ENCODE measurements at places on chromosomes 5 and 9.

GRCh38 chr5:169197343-169197742, 103.6 kb downstream of the SLIT3 start:
- peak; percentile 79 for DNase-seq

DNA sequence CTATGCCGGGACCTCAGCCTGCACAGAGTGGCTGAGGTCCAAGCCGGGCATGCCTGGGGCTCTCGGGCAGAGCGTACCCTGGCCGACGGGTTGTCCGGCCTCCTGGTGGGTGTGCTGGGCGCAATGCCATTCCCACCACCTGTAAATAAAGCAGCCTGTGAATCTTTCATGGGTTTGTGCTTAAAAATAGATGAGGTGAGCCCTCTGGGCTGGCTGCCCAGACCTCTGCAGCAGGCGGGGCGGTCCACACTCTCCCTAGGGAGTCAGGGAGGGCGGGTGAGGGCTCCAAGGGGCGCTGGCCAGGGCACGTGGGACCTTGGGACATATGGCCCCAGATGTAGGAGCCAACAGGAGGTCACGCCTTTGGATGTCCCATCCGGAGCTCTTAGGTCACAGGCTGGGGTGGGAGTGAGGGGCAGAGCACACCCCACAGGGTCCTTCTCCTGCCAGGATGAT, 3.6 kb upstream of the AGPAT2 start:
- no peak for DNase-seq

GRCh38 chr5:62296998-62297397, 9.0 kb upstream of the KIF2A start:
- no peak for DNase-seq

DNA sequence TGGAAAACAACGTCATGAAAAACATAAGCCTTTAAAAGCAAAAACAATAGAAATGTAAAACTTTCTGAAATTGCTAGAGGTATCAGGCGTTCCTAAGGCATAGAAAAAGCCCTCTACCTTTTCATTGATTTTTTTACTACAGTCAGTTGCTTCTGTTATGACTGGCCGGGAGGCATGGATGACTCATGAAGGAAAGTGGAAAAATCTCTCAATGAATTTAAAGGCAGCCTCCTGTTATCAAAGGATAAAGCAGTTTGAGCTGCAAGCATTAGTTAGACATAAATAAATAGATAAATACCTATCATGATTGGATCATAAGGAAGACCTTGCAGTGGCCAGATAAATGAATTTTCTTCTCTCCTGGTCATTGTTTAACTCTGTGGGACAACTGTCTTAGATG, 281.6 kb downstream of the MAST4 start:
- no peak for DNase-seq

DNA sequence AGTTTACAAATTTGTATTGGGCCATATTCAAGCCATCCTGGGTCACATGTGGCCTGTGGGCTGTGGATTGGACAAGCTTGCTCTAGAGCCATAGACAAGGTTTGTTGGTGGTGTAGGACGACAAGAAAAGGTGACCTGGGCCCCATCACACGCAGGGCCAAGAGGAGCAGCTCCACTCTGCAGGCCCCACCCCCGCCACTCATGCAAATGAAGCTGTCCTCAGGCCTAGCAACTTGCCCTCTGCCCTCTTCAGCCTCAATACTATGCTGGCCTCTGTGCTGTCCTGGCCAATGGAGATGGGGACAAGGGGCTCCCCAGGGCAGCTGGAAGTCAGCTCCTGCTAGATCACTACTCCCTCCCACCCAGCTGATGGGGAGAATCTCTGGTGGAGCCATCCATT, 55.2 kb upstream of the TMEM252 start:
- no peak for DNase-seq

DNA sequence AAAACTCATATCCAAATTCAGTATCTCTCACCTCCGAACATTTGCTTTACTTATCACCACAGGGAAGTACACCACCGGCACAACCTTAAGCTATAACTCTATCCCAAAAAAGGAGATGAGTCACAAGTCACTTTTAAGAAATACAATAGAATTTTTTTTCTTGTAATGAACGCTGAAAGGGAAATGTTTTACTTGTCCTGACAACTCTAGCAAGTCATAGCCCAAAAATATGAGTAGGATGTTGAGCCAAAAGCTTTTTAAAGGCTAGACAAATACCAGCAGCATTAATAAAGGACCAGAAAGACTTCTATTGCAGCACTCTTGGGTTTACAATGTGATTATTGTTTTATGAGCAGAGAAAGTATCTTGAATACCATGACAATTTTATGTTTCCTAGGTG, 147.3 kb upstream of the FST start:
- no peak for DNase-seq

DNA sequence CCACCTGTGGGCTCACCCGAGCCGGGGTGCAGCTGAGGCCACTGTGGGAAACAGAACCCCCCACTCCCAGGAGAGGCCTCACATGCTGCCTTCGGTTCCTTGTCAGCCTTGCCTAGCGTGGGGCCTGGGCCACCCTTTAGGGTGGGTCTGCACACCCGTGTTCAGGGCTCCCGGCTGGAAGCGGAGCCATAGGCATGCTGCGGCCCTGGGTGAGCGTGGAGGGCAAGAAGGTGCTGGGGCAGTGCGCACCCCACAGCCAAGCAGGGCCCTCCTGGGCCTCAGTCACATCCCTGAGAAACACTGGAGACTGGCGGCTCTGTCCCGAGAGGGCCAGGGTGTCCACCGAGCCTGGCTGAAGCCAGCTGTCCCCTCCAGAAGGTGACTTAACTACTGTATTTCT, 41.9 kb downstream of the GOLM1 start:
- DNase-seq = no peak

DNA sequence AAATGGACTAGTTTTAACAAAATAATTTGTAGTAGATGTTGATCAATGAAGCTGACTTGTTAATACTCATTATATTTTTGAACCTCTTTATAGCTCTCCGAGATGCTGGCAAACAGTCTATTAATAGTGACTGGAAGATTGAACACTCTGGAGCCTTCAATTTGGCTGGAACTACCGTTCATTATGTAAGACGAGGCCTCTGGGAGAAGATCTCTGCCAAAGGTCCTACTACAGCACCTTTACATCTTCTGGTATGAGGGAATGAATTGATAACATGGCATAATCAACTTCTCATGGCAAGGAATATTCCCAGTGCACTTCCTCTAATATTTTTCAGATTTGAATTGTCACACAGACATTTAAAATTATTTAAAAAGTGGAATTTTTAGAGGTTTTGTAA, 68.2 kb upstream of the MINAR2 start:
- no peak for DNase-seq

GRCh38 chr5:33235304-33235703, 205.5 kb upstream of the TARS1 start:
- no peak for DNase-seq

GRCh38 chr5:67409126-67409777, 212.7 kb upstream of the CD180 start:
- no peak for DNase-seq

GRCh38 chr9:130372057-130372456, 72.7 kb upstream of the ASS1 start:
- DNase-seq = no peak

GRCh38 chr5:38707352-38708210, 138.2 kb upstream of the OSMR start:
- DNase-seq = no peak

DNA sequence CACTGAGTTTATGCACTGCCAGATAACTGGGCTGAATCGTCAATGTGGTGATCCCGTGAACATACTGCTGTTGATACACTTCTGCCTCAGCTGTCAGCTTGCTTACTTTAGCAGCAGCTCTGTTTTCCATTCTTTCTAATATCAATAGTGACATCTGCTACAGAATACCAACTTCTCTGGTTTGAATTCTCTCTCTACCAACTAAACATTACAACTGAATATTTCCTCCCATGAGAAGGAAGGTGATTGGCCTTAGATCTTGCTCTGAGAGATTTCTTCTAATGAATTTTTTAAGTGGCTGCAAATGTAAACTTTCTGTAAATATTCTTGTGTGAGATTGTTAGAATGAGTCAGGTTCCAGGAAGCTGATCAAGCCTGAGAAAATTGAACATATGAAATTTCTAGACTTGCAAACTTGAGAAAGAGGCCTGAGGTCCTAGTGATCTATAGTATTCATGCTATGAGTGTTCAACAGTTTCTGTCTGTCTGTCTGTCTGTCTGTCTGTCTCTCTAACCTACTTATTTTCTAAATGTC, 205.5 kb upstream of the CDKN2B start:
- DNase-seq = no peak

DNA sequence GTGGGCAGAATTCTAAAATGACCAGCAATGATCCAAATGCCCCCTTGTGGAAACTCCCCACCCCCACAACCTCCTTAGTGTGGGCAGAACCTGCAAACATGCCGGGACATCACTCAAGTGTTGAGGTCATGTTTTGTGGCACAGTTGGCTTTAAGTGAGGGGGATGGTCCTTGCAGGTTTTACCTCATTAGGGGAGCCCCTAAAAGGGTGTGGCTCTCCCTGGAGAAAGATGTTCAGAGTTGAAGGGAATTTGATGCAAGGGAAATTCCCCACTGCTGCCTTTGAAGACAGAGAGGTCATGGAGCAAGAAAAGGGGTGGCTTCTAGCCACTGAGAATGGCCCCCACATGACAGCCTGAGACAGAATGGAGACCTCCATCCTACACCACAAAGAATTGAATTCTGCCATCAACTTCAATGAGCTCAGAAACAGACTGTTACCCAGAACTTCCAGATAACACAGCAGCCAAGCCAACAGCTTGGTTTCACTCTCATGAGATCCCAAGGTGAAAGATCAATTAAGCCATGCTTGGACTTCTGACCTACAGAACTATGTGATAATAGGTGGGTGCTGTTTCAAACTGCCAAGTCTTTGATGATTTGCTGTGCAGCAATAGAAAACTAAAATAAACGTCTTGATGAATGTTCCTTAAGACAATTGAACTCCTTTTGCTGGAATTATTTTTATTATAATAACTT, 103.4 kb downstream of the MED10 start:
- DNase-seq = no peak

- DNase-seq = no peak
Measured at GRCh38 chr5:135183464-135183863, 149.4 kb upstream of the PITX1 start.

DNA sequence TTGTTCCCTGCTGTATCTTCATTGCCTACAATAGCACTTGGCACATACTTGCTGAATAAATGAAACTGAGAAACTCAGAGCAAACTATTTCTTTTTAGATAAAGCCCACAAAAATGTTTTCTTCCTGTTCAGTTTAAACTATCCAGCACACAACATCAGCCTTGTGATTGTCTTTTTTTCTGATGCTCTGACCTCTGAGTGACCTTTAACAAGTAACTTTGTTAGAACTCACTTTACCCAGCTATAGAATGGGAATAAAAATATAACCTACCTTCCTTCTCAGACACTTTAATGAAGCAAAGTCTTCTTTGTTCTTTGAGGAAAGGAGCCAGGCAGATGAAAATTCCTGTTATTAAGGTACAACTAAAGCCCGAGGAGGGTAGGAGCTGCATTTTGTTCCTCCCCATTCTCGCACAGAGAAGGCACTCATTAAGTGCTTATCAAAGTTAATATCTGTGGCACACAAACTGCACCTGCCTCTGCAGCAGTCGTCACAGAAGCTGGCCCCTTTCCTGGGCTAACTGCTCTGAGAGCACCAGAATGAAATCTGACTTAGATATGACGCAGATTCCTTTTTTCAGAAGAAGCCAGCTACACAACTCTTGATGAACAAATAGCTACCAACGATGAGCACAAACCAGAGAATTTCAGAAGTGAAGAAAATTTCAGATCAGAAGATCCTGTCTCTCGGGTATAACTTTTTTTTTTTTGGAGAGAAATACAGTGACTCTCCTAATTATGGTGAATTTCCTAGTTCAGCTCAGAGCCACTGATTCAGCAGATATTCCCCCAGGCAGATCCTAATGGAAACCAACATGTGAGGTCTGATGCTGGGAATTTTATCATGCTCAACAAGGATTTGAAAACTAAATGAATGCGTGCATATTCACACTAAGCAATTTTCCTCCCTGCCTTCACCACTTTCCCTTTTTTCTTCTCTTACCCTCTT, 31.0 kb upstream of the NR3C1 start:
- DNase-seq = no peak

DNA sequence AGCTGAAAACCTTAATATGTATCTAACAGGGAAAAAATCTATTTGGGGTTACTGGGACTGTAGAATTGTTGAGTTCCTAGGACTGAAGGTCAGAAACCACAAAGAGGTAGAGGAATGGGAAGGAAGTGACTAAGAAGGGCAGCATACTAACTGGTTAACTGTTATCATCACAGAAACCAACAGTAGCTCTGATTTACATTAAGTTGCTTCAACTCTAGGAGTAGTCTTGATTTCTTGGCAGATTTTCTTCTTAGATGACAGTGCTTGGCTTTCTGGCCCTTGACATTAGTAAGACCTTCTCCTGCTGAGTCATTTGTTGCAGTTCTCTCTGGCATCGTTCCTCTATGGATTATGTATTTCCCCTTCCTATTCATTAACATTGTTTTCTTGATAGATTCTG, 116.1 kb upstream of the RASA1 start:
- no peak for DNase-seq

DNA sequence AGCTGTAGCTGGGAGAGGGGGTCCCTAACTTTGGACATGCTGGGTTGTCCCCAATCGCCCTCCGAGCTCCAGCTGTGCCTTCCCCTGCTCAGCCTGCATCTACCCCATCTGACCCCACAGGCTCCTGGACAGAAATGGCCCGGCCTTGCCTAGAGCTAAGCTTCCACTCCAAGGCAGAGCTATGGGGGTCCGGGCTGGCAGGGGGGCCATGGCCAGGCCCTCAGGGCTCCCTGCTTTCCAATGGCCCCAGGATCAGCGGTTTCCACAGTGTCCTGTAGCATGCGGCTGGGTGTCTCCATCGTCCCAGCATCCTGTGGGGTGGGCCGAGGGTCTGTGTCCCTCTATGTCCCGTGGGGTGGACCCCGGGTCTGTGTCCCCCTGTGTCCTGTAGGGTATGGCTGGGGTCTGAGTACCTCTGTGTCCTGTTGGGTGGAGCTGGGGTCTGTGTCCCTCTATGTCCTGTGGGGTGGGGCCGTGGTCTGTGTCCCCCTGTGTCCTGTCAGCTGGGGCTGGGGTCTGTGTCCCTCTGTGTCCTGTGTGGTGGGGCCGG, 130.6 kb downstream of the RXRA start:
- no peak for DNase-seq

DNA sequence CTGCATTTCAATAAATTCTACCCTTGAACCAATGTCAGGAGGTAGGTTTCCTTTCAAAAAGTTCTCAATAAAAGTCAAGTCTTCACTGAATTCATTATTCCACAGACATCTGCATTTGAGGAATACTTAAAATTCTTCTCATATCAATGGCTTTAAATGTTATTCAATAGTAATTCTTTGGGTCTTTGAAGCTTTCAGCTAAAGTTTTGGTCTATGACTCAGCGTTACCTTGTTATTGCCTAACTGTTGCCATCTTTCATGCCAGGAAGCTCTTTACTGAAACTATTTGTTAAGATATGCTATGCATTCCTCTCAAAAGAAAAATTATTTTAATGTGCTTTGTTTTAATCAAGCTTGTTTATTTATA, 170.5 kb downstream of the NNT start:
- no peak for DNase-seq

GRCh38 chr9:108897324-108898096, 35.4 kb downstream of the ACTL7A start:
- DNase-seq = no peak
